ENCODE measurements at places on chromosomes 7 and 10.

DNA sequence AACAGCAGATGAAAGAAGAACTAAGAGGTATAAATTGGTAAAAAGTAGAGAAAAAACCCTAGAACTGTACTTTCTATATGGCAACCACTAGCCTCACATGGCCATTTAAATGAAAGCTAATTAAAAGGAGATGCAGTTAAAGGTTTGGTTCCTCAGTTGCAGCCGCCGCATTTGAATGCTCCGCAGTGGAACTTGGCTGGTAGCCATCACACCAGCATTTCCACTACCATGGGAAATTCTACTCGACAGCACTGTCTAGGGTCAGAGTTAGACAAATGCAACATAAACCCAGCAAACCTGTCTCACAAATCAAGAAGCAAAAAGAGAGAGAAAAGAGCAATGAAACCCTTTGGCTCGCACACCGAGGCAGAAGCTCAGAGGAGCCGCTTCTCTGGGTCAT lies 29.7 kb downstream of the VIPR2 start:
- no peak for DNase-seq

DNA sequence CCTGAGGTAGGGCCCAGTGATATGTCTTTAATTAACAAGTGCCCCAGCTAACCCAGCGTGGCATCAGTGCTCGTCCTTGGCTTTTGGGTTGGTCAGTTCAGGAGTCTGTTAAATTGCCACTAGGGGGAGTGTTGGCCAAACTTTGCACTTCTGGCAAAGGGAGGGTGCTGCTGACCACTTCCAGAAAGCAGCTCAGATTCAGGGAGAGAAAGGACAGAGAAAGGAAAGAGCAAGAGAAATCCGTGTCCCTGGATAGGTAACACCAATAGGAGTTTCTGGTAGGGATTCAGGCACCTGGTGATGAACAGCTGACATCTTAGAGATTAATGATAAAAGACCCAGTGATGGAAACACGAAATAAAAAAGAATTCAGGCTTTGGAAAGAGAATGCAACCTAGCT lies 243.1 kb upstream of the AOAH start:
- no peak for DNase-seq

- DNase-seq = no peak
Measured at GRCh38 chr7:105587909-105588635, 6.8 kb upstream of the EFCAB10 start.

DNA sequence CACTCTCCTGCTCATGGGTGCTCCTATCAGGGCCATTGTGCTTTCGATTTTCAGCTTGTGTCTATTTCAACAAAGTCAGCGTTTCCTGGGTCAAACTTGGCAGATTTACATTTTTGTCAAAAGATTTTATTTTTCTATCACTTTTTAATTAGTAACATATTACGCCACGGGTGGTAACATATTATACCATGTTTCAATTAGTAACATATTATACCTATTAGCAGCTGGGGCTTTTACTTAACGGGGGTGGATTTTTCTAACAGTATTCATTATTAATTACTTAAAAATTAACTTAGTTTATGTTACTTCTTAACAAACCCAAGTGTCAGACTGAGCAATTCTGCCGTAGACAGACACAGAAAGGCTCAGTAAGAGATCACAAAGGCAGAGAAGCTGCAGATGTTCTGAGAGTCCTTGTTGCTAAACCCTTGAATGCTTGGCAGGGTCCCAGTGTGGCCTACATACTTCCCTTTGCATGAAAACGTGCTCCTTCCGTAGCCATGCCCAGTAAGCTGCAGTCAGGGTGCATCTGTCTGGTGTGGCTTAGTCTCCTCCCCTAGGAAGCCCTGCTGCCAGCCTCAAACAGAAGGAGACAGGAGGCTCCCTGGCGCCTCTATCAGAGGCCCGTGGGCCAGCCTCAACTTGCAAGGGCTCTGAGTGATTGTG lies 263.1 kb upstream of the CXCL12 start:
- peak; percentile 45 for DNase-seq

- no peak for DNase-seq
Measured at GRCh38 chr10:91034494-91035159, 113.7 kb upstream of the ANKRD1 start.

- no peak for DNase-seq
Measured at GRCh38 chr7:1817061-1817712, 147.1 kb downstream of the ELFN1 start.

- no peak for DNase-seq
Measured at GRCh38 chr10:86348321-86349210, 18.0 kb downstream of the GRID1 start.

DNA sequence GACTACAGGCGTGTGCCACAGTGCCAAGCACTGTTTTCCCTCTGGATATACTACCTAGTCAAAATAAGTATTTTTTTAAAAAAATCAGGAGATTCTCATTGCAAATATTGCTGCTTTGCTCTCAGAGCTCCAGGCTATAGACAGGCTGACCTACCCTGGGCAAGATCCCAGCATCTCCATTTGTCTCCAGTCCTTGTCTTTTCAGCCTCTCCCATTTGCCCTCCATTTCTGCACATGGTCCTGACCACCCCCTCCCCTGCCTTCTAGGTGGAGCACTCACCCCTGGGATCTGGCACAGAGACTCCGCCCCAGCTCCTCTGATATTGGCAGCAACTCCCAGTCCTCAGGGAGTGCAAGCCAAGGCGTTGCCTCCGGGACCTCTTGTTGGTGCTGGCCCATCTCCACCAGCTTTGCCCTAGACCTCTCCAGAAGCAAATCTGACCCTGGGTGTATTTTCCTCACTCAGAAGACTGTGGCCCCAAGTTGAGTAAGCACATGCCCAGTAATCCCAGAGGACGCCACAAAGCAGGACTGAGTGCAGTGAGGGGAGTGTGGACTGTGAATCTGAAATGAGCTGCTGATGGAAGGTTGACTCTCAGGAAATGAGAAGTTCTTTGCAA lies 120.6 kb downstream of the MTPAP start:
- DNase-seq = no peak

DNA sequence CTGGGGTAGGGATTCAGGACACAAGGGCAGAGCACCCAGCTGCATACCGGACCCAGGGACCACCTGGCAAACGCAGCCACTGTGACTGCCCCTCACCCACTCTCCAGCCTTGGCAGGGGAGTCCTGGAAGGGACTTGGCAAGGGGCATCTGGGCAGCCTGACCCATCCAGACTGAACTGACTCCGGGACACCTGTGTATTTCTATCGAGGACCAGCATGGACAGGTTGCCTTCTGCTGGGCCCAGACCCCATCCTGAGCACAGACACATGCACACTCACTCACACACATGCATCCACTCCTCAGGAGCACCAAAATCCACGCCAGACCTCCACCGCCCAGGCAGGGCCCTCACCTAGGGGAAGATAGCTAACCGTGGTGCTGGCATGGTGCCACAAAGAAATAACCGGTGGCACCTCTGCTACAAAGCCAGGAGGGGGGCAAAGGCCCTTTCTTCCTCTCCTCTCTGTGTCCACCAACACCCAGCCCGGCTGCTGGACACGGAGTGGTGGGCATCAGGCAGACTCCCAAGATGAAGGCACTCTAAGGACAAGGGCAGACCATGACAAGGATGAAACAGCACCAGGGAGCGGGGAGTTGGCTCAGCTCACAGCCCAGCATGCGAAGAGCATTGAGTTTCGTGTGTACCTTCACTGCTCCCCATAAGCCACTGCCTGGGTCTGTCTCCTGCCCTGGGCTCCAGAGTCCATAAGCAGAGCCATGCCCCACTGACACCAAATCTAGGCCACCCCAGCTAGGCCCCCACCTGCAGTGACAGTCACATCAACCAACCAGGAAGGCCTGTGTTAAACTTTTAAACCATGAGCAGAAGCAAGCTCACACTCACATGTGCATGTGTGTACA lies 35.3 kb downstream of the KCNH2 start:
- DNase-seq = no peak

- DNase-seq = no peak
Measured at GRCh38 chr10:5419466-5420094, 7.2 kb downstream of the NET1 start.

- DNase-seq = peak; percentile 76
Measured at GRCh38 chr7:95916573-95917297, 144.4 kb downstream of the DYNC1I1 start.

DNA sequence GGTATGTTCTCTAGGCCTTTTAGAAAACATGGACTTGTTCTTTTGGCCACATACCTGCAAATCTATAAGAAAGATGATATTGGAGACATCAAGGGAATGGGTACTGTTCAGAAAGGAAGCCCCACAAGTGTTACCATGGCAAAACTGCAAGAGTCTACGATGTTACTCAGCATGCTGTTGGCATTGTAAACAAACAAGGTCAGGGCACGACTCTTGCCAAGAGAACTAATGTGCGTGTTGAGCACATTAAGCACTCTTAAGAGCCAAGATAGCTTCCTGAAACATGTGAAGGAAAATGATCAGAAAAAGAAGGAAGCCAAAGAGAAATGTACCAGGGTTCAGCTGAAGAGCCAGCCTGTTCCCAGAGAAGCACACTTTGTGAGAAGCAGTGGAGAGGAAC lies 37.1 kb downstream of the SDK1 start:
- no peak for DNase-seq

DNA sequence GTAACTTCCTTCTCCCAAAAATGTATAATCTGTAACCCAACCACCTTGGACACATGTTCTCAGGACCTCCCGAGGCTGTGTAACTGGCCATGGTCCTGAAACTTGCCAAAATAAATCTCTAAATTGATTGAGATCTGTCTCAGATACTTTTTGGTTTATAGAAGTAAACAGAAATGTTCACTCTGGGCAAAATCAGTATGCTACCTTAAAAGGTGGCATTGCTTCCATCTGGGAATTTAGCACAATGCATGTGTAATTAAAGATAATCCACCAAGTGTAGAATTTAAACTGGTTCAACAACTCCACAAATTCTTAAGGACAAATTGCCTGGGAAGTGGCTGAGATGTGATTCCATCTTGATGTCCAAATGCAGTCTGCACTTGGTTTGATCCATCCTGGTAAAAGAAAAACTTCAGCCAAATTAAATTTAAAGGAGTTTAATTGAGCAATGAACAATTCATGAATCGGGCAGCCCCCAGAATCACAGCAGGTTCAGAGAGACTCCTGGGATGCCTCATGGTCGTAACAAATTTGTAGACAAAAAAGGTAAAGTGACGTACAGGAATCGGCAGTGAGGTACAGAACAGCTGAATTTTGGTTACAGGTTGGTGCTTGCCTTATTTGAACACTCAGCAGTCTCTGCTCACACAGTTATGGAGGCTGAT lies 102.6 kb upstream of the PFKP start:
- no peak for DNase-seq

DNA sequence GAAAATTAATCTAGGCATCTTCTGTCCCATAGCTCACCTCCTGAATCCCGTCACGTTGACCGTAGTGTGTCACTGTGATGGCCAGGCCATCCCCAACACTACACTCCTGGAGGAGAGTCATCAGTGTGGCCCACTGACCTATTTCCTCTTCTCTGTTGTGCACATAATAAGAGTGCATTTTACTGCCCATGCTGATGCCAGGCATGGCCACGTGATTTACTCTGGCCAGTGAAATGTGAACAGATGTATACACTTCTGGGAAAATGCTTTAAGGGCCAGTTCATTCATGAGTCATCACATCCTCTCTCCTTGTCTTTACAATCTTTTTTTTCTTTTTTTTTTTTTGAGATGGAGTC lies 101.9 kb upstream of the PIP4K2A start:
- no peak for DNase-seq

DNA sequence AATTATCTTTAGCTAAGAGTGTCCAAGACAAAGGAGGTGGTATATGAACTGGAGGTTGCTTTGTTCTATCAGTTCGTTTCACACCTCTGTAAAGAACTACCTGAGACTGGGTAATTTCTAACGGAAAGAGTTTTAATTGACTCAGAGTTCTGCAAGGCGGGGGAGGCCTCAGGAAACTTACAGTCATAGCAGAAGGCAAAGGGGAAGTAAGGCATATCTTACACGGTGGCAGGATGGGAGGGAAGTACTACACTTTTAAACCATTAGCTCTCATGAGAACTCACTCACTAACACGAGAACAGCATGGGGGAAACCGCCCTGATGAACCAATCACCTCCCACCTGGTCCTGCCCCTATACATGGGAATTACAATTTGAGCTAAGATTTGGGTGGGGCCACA lies 1202.3 kb upstream of the LRRTM3 start:
- no peak for DNase-seq

DNA sequence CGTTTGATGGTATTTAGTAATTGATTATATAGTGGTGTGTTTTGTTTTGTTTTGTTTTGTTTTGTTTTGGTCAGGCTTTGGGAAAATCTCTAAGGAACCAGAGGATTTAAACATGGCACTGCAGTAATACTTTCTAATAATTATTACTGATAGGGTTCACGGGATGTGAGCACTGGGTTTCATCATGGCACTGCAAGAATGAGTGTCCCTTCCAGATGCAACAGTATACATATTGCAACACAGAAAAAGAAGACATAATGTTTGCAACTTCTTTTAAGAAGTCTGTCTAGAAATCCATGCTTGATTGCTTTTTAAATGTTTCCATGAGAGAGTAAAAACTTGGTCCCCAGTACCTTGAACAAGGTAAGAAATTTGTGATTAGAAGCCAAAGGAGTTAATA lies 2.2 kb upstream of the CDCA7L start:
- no peak for DNase-seq

All from NCI-H1694 (cell line).